ENCODE measurements at places on chromosomes 2 and 18.

DNA sequence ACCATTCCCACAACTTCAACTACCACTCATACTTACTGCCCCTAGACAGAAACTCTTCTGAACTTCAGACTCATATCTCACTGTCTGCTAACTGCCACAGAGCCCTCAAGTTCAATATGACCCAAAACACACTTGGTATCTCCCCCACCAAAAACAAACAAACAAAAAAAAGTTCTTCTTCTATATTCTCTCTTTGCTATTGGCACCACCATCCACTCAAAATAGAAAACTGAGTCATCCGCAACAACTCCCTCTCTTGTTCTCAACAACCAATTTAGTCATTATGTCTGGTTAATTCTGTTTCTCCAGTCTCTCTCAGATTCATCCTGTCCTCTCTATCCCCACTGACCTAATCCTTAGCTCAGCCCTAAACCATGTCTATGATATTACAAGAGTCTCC lies 7.2 kb upstream of the DCTN1 start:
- peaks cover 65% of the 10 kb centered on the region for H3K4me1 ChIP-seq
- H3K27me3 ChIP-seq: no peaks in the 10 kb centered on the region
- DNase-seq: no peak
- no peak overlapping the region for H3K4me3 ChIP-seq
- H3K36me3 ChIP-seq: peaks cover 18% of the 10 kb centered on the region

- H3K27me3 ChIP-seq: no peaks in the 10 kb centered on the region
- peak overlapping the region; percentile 66 for H3K27ac ChIP-seq
- no peaks in the 10 kb centered on the region for H3K36me3 ChIP-seq
- no peak for DNase-seq
These were observed 28.3 kb downstream of the ANXA4 start for GRCh38 chr2:69770193-69770702.

DNA sequence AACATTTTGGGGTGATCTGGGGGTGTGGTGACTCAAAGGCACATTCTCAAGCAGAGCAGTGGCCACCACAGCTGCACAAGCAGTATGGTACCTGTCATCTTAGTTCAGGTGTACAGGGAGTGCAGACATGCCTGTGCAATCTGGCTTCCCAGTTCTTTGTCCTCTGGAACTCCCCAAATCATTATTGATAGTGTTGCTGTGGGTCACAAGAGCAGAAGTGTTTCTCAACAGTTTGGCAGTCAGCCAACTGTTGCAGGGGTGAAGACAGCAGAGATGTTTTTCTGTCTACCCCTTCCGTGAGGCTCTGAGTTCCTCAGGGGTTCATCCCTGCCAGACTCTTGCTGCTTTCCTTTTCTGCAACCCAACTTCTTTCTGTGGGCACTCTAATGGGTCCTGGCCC lies 206.5 kb upstream of the ZSWIM2 start:
- H3K36me3 ChIP-seq: no peaks in the 10 kb centered on the region
- no peak overlapping the region for H3K27ac ChIP-seq
- H3K27me3 ChIP-seq: no peaks in the 10 kb centered on the region

- peaks cover 6% of the 10 kb centered on the region for H3K36me3 ChIP-seq
- H3K4me1 ChIP-seq: no peaks in the 10 kb centered on the region
- no peak overlapping the region for H3K4me3 ChIP-seq
- no peaks in the 10 kb centered on the region for H3K27me3 ChIP-seq
- H3K27ac ChIP-seq: no peak overlapping the region
These were observed 94.4 kb downstream of the MEP1B start for GRCh38 chr18:32284284-32284683.

DNA sequence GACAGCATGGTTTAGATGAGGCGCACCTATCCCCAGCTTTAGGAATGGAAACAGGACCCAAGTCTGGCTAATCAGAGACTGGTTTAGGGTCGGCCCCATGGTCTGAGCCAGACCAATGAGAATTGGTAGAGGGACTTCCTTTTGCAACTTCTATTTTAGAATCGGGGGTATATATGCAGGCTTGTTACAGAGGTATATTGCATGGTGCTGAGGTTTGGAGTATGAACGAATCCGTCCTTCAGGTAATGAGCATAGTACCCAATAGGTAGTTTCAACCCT lies 1.5 kb upstream of the BOLA3 start:
- H3K36me3 ChIP-seq: peaks cover 52% of the 10 kb centered on the region
- peaks cover 32% of the 10 kb centered on the region for H3K4me1 ChIP-seq
- no peak overlapping the region for H3K27ac ChIP-seq
- H3K4me3 ChIP-seq: no peak overlapping the region
- no peak for DNase-seq

DNA sequence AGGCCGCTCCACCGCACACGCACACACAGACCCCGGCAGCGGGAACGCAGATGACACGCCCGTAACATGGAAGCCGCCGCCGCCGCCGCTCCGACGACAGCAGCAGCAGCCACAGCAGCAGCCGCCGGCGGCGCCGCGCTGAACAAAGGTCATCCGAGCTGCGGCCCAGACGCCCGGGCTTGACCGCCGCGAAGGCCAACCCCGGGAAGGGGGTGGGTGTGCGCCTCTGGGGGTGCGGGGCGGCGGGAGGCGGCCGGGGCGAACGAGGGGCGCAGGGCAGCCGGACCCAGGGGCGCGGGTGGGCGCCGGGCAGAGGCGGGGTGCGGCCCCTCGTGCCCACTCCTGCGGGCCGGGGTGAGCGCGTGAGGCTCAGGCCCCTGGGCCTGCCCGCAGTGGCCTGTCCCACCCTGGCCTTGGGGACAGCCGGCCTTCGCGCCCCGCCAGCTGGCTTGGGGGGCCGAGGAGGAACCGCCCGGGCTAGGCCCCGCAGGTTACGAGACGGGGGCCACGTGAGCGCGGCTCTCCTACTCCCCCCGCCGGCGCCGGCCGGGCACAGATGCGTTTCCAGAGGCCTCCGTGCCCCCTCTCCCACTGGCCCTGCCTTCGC lies 1.0 kb upstream of the ZNF532 start:
- peak overlapping the region; percentile 94 for H3K27ac ChIP-seq
- H3K4me1 ChIP-seq: peaks cover 90% of the 10 kb centered on the region
- no peak for DNase-seq
- H3K36me3 ChIP-seq: no peaks in the 10 kb centered on the region
- peak overlapping the region; percentile 53 for H3K4me3 ChIP-seq

- H3K4me3 ChIP-seq: no peak overlapping the region
- H3K27ac ChIP-seq: peak overlapping the region; percentile 40
- H3K27me3 ChIP-seq: no peaks in the 10 kb centered on the region
These were observed 8.1 kb upstream of the SOS1 start for GRCh38 chr2:39128919-39129391.

GRCh38 chr2:223071139-223071538 lies 19.1 kb downstream of the KCNE4 start:
- H3K27me3 ChIP-seq: no peaks in the 10 kb centered on the region
- H3K4me1 ChIP-seq: no peaks in the 10 kb centered on the region
- H3K4me3 ChIP-seq: no peak overlapping the region
- no peak for DNase-seq

DNA sequence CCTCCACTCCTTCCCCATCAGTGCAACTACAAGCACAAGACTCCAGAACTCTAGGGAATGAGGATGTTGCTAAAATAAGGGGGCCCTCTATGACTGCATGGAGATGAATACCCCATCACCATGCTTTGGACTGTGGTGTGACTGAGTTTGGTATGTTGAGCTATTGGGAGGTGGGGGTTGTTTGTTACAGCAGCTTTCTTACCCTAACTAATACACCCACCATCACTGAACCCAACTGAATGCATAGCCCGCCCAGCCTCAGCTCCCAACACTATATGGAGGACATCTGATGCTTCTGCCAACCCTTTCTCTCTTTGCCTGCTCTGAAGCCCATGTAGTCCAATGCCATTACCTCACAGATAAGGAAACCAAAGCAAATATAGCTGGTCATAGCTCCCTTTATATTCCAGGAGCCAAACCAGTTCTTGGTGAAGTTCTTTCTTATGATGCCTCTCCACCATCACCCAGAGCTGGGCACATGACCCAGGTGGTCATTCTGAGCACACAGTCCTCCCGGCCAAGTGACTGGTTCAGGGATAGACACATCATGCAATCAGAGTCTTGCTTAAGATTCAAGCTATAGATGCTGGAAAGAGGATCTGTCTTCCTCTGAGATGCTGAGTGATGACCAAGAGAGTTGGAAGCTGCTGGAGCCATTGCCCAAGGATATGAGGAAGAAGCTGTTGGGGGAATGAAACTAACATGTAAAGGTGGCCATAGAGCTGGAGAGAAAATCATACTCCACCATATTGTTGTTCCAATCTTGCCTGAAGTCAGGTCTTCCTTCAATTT lies 155.6 kb upstream of the HAAO start:
- H3K27me3 ChIP-seq: no peaks in the 10 kb centered on the region
- no peak overlapping the region for H3K4me3 ChIP-seq
- peaks cover 34% of the 10 kb centered on the region for H3K4me1 ChIP-seq
- H3K27ac ChIP-seq: no peak overlapping the region

GRCh38 chr2:168613551-168613950 lies 157.5 kb downstream of the CERS6 start:
- no peaks in the 10 kb centered on the region for H3K36me3 ChIP-seq
- H3K4me1 ChIP-seq: peaks cover 6% of the 10 kb centered on the region
- DNase-seq: no peak
- no peak overlapping the region for H3K27ac ChIP-seq
- H3K27me3 ChIP-seq: no peaks in the 10 kb centered on the region
- H3K4me3 ChIP-seq: no peak overlapping the region

GRCh38 chr2:77086478-77086877 lies 435.7 kb downstream of the LRRTM4 start:
- H3K27ac ChIP-seq: no peak overlapping the region
- H3K36me3 ChIP-seq: no peaks in the 10 kb centered on the region
- H3K4me1 ChIP-seq: no peaks in the 10 kb centered on the region
- no peak overlapping the region for H3K4me3 ChIP-seq

- H3K4me1 ChIP-seq: no peaks in the 10 kb centered on the region
- H3K36me3 ChIP-seq: no peaks in the 10 kb centered on the region
- no peak overlapping the region for H3K27ac ChIP-seq
- H3K4me3 ChIP-seq: no peak overlapping the region
- DNase-seq: no peak
These were observed 74.9 kb downstream of the ID2 start for GRCh38 chr2:8756716-8757115.

DNA sequence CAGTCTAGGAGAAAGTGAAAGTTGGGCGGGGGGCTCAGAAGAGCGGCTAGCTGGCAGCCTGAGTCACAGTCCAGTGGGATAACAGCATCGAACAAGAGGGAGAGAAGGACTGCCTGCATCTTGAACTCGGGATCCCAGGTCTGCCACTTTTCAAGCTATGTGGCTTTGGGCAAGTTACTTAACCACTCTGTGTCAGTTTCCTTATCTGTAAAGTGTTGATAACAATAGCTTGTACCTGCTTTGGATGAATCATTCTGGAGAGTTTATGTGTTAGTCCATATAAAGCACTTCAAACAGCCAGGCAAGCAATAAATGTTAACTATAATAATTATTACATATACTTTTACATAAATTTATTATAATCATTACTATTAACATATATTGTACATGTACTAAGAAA lies 4.6 kb downstream of the DYSF start:
- no peaks in the 10 kb centered on the region for H3K36me3 ChIP-seq
- no peak for DNase-seq
- H3K27me3 ChIP-seq: no peaks in the 10 kb centered on the region
- peaks cover 32% of the 10 kb centered on the region for H3K4me1 ChIP-seq
- no peak overlapping the region for H3K4me3 ChIP-seq
- H3K27ac ChIP-seq: peak overlapping the region; percentile 63

DNA sequence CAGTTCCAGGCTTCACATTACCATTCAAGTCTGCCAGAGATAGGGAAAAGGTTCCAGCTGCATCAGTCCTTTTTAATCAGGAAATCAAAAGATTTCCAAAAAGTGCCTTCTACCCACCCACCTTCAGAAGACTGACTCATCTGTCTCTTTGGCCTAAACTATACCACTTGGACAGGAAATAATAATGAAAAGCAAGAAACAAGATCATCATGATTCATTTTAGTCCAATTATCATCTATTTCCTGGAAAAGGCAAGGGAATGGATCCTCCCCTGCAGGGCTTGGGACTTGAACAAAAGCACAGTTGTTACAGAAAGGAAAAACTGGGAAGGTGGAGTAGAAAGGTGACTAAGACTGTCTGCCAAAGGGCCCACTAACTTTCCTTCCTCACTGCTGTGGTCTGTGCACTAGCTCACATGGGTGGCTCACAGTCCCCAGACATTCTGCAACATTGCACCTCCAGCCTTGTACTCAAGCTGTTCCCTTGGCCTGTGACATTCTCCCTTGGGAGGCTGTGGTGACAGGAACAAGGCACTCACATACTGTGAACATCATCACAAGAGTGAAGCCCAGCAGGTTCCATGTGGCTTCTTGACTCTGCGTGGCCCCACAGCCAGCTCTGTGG lies 75.3 kb downstream of the VSNL1 start:
- no peaks in the 10 kb centered on the region for H3K27me3 ChIP-seq
- no peak for DNase-seq

DNA sequence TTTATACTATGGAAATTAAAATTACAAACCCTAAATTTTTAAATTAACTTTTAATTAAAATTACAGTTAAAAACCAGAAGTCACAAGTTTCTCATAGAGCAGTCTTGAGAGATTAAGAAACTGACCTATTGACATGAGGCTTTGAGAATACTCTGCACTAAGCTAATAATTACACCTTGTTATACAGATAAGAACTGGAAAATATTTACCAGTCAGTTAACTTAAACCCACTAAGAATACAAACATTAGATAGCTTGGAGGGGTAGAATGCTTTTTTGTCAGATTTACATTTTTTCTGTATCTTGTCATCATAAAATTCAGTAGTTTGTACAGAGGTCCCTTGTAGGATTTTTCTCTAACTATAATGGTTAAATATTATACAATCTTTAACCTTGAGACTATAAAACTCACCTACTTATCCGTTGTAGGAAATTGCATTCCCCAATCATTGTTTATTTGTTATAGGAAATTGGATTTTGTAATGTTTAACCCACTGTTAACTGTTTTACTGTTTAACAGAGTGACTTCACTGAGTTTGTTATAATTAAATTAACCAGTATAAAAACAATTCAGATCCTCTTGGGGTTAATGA lies 219.7 kb upstream of the PKDCC start:
- no peaks in the 10 kb centered on the region for H3K36me3 ChIP-seq
- H3K4me3 ChIP-seq: no peak overlapping the region
- H3K27me3 ChIP-seq: no peaks in the 10 kb centered on the region
- no peak for DNase-seq

- no peaks in the 10 kb centered on the region for H3K36me3 ChIP-seq
- no peak overlapping the region for H3K4me3 ChIP-seq
- peak overlapping the region; percentile 55 for H3K27ac ChIP-seq
- no peaks in the 10 kb centered on the region for H3K4me1 ChIP-seq
- H3K27me3 ChIP-seq: no peaks in the 10 kb centered on the region
These were observed 30.1 kb upstream of the PID1 start for GRCh38 chr2:229301237-229301636.

Measured in esophagus squamous epithelium (tissue), 5 donors.